ENCODE measurements at places on chromosomes 3 and 15.

- DNase-seq, result no peak
These were observed 7.3 kb downstream of the RFT1 start for GRCh38 chr3:53122933-53123305.

DNA sequence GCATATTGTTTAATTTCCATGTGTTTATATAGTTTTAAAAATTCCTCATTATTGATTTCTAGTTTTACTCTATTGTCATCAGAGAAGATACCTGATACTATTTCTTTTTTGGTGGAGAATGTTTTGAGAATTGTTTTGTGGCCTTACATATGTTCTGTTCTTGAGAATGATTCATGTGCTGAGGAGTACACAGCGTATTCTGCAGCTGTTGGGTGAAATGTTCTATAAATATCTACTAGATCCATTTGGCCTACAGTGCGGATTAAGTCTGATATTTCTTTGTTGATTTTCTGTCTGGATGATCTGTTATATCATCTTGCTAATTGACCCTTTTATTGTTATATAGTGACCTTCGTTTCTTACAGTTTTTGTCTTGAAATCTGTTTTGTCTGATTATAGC is 109.7 kb downstream of the UBE2E2 start:
- no peak for DNase-seq

- no peak for DNase-seq
These were observed 7.2 kb downstream of the ISG20 start for GRCh38 chr15:88646088-88646405.

- no peak for DNase-seq
These were observed 157.4 kb downstream of the LEKR1 start for GRCh38 chr3:156983559-156983958.

DNA sequence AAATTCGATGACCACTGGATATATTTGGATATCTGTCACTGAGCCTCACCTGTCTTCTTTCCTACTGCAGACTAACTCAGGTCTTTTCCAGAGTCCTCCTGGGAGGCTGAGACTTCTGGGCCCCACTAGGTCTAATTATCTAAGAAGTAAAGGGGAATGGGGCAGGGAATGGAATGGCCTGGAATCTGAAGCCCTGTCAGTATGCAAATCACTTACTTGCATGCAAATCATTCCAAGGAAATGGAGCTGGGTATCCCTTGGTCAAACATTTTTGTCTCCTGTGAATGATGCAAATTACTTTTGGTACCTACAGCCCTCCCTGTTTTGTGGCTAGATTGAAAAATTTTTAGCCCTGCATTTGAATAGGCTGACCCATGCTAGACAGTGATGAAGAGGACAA is 5.3 kb upstream of the SPSB4 start:
- DNase-seq, result no peak

GRCh38 chr3:131898346-131898745 is 136.5 kb downstream of the CPNE4 start:
- no peak for DNase-seq

DNA sequence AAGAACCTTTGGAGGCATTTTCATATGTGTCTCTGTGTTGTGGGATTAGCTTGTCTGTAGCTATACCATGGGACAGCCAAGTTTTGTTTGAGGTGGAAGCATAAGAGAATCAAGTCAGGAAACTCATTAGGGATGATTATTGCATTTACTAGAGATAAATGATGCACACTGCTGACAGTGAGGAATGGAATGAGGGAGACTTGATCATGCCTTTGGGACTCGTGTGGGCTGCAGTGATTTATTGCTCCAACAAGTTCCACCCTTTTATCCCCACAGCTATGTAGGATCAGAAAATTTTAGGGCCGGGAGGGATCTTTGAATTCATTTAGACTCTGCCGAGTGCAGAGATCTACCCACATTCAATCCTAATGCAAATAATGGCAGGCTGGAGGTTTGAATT is 16.3 kb downstream of the ZNF385D start:
- no peak for DNase-seq

GRCh38 chr3:139120086-139121056 is 75.7 kb upstream of the PRR23C start:
- DNase-seq, result no peak

GRCh38 chr3:79564192-79564591 is 203.6 kb downstream of the ROBO1 start:
- DNase-seq, result no peak

DNA sequence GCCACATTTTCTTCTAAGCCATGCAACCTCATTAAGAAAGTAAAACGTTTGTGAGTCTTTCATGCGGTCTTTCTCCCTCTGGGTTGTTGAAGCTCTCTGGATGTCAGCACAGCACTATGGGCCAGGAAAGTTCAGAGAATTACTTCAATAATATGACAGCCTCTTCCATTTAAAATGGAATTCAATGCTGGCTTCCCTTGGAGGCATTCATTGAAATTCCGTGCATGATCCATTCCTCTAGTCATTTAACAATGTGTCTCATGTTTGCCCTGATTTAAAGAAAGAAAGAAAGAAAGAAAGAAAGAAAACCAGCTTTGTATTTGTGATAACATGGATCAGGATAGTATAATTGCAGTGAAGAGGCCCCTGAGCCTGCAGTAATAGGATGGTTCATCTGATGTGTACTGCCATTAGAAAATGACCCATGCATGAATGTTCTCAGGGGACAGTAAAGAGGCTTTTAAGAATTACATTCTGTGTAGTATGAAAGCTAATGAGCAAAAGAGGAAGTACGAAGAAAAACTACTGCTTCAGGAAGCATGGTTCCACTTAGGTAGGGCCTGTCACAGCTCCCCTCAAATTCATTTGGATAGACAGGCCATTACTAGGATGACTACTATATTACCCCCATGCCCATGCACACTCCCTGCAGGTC is 146.0 kb downstream of the ARPP21 start:
- DNase-seq, result no peak

- DNase-seq, result no peak
These were observed 31.8 kb upstream of the GOLGA6L9 start for GRCh38 chr15:82397817-82398216.

DNA sequence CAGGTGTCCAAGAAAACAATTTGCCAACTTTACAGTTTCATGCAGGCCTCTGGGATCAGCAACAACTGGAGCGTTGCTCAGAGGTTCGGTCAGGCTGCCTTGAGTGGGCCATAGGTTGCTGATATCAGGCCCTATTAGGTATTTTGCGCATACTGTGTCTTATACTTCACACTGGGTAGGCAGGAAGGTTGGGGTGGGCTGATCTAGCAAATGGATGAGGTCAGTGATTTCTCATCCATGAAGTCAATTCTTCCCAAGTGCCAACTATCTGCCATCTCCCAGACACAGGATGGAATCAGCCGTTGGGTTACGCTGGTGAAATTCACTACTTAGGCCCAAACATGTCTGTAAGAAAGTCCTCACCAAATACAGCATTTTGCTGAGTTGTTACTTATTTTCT is 77.6 kb downstream of the SLC7A14 start:
- no peak for DNase-seq

DNA sequence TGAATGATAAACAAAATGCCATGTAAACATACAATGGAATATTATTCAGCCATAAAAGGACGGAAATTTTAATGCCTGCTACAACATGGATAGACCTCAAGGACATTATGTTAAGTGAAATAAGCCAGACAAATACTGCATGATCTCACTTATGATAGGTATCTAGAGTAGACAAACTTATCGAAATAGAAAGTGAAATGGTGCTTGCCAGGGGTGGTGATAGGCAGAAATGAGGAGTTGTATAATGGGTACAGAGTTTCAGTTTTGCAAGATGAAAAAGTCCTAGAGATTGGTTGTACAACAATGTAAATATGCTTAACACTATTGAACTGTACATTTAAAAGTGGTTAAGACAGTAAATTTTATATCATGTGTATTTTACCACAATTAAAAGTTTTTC is 287.8 kb downstream of the ERC2 start:
- DNase-seq, result no peak

DNA sequence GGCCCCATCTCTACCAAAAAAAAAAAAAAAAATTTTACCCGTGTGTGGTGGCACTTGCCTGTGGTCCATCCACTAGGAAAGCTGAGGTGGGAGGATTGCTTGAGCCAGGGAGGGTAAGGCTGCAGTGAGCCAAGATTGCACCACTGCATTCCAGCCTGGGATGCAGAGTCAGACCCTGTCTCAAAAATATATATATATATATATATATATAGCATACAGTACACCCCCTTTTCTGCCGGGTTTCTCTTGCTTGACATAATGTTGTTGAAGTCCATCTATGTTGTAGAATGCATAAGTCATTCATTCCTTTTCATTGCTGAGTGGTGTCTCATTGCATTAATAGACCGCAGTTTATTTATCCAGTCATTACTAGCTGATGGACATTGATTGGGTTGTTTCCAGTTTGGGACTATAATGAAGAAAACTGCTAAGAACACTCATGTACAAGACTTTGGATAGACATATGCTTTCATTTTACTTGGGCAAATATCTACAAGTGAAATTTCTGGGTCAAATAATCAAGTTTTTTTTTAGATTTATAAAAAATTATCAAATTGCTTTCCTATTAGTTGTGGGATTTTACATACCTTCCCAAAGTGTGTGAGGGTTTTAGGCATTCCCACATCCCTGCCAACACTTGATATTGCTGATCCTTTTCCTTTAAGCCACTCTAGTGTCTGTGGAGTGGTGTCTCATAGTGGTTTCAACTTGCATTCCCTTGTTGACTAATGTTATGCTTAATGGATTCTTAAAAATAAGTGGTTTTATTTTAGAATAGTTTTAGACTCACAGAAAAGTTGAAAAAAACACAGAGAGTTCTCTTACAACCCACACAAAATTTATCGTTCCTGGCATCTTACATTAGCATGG is 2.1 kb upstream of the PRR20G start:
- no peak for DNase-seq

- no peak for DNase-seq
These were observed 657.0 kb downstream of the TUSC7 start for GRCh38 chr3:117366574-117366973.

DNA sequence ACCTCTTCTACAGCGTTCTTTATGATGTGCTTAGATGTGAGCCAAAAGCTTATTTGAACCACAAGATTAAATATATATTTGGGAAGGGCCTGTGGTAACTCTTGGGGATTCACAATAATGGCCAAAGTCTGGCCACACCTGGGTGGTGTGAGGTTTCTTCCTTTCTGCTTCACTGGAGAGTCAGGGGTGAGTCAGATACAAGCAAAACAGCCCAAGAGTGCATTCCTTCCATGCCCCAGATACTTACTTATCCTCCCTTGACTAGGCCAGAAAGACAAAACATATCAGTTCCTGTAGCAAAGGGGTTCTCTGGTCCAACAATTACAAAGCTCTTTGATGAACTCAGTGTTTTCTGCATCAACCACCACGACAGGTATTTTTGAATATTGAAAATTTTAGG is 941 bp downstream of the ZBED2 start:
- no peak for DNase-seq

DNA sequence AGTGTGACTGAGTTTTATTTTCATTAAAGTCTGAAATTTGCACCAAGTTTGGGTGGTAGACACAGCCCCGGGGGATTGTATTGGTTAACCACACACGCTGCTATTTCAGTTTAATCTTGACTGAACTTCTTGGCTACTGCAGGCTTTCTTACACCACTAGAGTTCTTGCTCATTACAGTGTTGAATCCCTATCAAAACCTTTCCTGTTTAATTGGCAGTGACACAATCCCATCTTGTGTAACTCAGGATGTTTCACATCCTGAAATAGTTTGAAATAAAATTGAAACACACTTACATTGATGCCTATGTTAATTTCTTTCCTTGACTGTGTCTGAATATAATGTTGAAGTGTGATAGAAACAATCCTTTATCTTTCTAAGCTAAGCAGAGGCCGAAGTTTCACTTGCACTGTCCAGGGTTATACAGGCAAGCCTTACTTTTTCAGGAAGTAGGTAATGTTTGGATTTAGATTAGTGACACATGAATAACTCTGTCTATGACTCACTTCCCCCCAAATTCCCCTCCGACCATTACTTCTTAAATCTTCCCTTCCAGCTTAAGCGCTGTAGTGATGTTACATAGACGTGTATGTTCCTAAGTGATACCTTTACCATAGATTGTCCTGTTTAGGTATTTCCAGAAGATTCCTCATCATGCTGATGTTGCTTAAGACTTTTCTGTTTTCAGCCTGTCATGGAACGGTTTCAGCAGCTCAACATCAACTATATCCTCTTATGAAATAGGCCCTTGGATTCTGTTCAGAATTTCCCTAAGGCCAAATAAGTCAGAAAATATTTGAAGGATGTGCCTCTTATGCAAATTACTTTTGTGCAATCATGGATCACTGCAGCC is 16.8 kb downstream of the ATG7 start:
- DNase-seq, result no peak

DNA sequence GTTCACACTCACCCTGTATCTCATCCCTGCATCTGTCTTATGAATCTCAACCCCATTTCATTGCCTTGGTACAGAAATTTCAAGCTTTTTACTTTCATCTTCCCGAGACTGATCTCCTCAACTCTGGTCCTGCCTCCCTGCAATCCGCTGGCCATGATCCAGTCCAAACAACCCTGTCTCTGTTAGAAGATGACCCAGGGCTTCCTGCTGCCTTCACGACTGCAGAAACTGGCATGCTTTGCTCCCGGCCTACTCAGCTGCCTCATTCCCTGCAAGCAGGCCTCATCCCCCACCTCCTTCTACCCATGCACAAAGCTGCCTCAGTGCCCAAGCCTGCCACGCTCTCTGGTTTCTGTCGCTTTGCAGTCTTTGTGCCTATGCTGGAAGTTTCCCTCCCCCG is 12.4 kb downstream of the HES1 start:
- no peak for DNase-seq

DNA sequence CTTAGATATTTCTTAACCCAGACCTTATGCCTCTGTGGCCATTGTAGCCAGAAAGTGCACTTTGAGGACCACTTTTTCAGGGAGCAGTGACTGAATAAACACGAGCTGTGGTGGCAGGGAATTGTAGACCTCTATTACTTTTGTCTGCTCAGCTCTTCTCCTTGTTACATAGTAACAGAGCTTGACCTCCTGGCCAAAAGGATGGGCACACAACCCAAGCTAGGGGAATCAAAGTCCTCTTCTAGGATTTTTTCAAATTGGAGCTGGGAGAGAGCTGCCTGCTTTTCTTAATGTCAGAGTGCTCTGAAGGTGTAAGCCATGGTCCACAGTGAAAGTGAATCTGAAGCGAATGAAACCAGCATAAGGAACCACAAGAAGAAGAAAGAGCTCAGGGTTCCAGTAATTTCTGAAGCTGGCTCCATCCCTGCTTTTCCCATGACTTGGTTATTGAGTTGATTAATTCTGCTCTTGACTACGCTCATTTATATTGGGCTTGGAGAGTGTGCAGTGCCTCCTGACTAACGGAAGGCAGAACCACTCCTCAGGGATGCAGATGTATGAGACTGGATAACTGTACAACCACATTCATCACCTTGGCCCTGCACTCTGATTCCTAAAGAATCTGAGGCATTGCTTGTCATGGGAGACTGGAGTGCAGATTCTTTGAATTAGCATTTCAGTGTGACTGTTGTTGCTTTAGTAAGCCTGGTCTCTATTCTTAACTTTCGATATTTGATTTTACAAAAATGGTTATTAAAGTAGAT is 60.9 kb downstream of the TLNRD1 start:
- DNase-seq, result no peak

GRCh38 chr3:68985146-68985790 is 28.2 kb downstream of the EOGT start:
- DNase-seq, result no peak

- no peak for DNase-seq
These were observed 72.3 kb downstream of the CLDN11 start for GRCh38 chr3:170490828-170491560.

All from DMS79 (cell line).